ENCODE measurements at places on chromosomes 6 and 20.

DNA sequence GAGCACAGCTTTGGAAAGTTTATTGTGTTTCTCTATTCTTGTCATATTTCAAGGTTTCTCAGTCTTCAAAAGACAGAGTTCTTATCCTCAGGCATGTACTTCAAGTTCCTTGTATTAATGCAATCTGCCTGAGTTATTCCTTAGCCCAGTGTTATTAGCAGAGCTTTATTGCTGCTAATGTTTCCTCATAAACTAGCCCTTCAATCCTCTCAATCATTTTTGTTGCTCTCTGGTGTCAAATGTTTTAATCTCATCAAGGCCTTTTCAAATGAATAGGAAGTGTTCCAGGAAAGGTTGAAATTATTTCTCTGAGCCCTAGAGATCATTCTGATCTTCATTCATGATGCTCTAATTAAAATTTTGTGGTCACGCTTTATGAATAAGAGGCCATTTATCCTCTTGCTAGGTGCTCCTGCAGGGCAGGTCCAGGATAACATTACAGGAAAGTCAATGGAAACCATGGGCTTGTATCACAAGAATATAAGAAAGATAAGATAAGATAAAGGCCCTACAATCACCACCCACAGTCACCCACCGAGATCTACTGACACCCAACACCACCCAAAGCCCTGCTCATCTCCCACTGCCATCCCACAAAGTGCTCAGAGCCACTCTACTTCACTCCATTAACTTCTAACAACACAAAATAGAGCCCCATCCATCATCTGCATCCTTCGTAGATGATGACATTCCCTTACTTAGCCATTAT lies 125.9 kb downstream of the COL9A1 start:
- DNase-seq = no peak

GRCh38 chr6:20033697-20034407 lies 178.4 kb downstream of the MBOAT1 start:
- no peak for DNase-seq

- no peak for DNase-seq
Measured at GRCh38 chr6:74731204-74731603, 474.6 kb downstream of the COL12A1 start.

DNA sequence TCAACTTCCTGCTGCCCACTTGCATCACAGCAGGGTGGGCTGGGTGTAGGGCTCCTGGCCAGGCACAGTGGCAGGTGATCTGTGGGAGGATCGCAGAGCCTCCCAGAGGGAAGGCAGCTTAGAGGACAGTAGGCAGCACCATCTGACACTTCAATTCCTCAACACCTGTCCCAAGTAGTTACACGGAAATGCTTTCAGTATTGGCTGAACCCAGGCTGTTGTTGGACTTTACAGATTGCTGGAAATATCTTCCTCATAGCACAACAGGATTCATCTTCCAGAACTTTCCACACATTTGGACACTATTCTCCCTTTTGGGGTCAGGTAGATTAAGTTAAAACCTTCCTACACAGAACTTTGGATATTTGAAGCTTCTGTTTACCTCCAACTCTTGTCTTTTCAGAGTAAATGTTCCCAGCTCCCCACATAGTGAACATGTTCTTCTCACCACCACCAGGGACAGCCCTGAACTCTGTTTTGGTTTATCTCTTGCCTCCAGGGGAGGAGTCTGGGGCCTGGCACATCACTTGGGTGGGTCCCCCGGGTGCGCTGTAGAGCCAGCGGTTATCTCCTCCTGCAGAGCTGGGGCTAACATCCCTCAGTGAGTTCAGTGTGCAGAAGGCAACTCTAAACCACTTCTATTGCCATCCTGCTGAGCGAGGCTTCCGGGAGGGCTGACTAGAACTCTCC lies 3.5 kb upstream of the SLC22A2 start:
- DNase-seq = no peak

- no peak for DNase-seq
Measured at GRCh38 chr6:99613705-99614429, 7.2 kb downstream of the PRDM13 start.

DNA sequence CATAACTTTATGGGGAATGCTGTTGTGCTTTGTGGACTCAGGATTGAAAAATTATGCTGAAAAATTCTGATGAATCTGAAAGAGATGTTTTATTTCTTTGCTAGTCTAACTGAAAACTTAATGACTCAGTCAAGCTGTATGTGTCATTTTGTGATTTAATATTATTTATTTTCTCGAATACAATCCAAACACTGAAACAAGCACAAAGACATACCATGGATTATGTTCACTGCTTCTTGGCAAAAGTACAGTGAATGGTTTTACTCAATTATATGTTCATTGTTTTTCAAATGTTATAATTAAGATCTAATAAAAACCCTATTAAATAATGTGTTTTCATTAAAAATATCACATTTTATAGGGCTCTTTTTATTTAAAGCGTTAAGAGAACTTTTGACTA lies 330.6 kb upstream of the EPHA7 start:
- DNase-seq = no peak
